Activated CD4-positive, alpha-beta T cell treated with anti-CD3 and anti-CD28 coated beads for 24 hours (primary cell): ENCODE measurements at places on chromosomes 2 and 18.
A peak's percentile ranks its signal among the peaks of the same experiment; 100 is the strongest.

- DNase-seq: no peak
Observed at GRCh38 chr18:31574359-31574758, 17.3 kb upstream of the TTR start.

GRCh38 chr2:13522096-13522495 is 805.4 kb downstream of the TRIB2 start:
- DNase-seq: no peak

DNA sequence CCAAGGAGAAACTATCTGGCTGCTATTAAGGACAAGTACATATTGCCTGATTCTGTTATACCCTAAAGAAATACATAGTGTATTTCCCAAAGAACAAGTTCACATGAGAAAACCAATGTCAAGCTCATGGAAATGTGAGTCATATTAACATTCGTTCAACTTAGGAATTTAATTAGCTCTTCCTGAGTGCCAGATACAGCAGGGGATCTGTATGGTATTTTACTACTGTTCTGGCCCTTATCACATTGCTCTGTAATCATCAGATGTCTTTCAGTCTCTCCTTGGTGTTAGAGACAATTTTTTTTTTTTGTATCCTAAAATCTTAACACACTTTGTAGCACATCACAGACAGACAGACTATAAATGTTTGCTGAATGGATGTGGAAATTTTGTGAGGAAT is 395.0 kb upstream of the CRIM1 start:
- no peak for DNase-seq

DNA sequence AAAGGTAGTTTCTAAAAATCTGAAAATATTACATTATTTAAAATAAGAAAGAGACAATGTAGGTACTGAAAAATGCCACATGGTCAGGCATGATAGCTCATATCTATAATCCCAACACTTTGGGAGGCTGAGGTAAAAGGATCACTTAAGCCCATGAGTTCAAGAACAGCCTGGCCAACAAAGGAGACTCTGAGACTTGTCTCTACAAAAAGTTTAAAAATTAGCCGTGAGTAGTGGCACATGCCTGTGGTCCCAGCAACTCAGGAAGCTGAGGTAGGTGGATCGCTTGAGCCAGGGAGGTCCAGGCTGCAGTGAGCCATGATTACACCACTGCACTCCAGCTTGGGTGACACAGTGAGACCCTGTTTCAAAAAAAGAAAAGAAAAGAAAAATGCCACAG is 21.8 kb downstream of the ATAD2B start:
- DNase-seq: no peak

GRCh38 chr18:22238036-22238435 is 68.6 kb downstream of the GATA6 start:
- no peak for DNase-seq

DNA sequence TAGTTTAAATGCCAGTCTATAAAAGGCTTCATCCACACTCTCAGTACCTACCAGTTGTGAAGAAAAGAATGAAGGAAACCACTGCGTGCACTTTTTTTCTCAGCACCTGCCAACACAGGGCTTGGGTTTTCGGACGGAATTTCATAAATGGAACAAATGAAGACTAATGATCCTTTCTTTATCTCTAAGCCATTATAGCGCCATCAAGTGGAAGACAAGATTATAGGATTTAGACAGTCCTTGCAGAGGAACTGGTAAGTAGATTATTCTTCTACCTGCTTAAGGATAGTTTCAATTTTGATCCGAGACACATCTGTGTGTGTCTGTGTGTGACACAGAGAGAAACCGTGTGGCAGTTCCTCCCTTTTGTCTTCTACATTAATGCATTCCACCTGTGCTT is 245.6 kb downstream of the NRXN1 start:
- no peak for DNase-seq

GRCh38 chr2:46225150-46225625 is 72.0 kb upstream of the EPAS1 start:
- DNase-seq: no peak

GRCh38 chr2:236663287-236664101 is 93.9 kb downstream of the ACKR3 start:
- DNase-seq: no peak

GRCh38 chr2:236988690-236989624 is 96.7 kb upstream of the COPS8 start:
- DNase-seq: no peak

GRCh38 chr2:231058761-231059550 is 2.3 kb downstream of the PSMD1 start:
- no peak for DNase-seq

GRCh38 chr2:127355407-127356008 is 32.3 kb downstream of the MAP3K2 start:
- DNase-seq: peak; percentile 9

GRCh38 chr18:24190590-24190989 is 51.7 kb downstream of the CABYR start:
- no peak for DNase-seq

DNA sequence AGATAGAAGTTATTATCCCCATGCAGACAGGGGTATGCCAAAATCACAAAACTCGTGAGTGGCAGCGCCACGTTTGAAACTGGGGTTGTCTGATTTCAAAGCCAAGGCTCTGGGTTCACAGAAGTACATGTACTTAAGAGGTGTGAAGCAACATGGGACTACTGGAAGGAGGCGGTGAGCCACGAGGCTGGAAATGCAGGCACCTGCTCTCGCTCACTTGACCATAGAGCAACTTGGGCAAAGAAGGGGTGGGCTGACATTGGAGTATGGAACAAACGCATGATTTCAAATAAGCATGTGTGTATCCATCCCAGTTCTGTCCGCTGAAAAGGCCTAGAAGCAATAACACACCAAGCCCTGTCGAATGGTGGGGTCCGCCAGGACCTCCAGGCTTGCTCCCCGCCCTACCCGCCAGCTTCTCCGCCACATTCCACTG is 593 bp upstream of the ACTR2 start:
- DNase-seq: peak; percentile 10

- DNase-seq: no peak
Observed at GRCh38 chr2:172962082-172962481, 113.6 kb upstream of the MAP3K20 start.

DNA sequence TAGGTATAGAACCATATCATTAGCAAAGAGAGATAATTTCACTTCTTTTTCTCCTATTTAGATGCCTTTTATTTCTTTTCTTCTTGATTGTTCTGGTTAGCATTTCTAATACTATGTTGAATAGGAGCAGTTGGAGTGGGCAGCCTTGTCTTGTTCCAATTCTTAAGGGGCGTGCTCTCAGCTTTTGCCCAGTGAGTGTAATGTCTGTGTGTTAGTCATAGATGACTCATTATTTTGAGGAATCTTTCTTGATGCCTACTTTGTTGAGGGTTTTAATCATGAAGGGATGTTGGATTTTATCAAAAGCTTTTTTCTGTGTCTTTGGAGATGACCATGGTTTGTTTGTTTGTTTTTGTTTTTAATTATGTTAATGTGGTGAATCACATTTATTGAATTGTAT is 1453.1 kb upstream of the SLC39A10 start:
- DNase-seq: no peak

- no peak for DNase-seq
Observed at GRCh38 chr2:182444170-182444569, 17.3 kb upstream of the PDE1A start.

- no peak for DNase-seq
Observed at GRCh38 chr2:19700861-19701585, 200.8 kb downstream of the TTC32 start.

DNA sequence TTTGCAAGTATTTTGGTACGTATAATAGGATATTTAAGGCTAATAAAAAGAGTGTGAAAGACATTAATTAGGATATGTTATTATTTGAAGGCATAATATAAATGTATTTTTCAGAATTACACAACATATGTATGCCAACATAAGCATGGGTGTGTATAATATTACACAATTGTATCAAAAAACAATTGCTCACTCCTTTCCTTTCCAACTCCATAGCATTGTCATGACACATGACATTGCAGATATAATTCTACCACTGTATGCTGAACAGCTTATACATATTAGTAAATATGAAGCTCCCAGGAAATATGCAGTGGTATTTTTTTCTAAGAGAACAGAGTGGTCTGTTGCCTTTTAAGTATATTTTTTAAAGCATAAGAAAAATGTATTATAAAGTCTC is 593.1 kb downstream of the TMX3 start:
- no peak for DNase-seq

- no peak for DNase-seq
Observed at GRCh38 chr18:63205791-63206252, 113.7 kb downstream of the BCL2 start.

GRCh38 chr2:64289737-64290136 is 145.5 kb upstream of the PELI1 start:
- no peak for DNase-seq

- no peak for DNase-seq
Observed at GRCh38 chr2:30030361-30030760, 109.0 kb upstream of the ALK start.

GRCh38 chr2:75162897-75163296 is 36.4 kb downstream of the TACR1 start:
- DNase-seq: no peak

- DNase-seq: no peak
Observed at GRCh38 chr2:240213476-240214421, 73.3 kb upstream of the OTOS start.
